B cell (primary cell): ENCODE measurements at places on chromosomes 12 and 14. TPM values are rescaled to one million over a fixed set of nuclear protein-coding genes. Genes with fewer than 3 reads are reported as not detected.

Gene GLT1D1
- 0.22 TPM in 1 of 2 replicates, not detected in the other for total RNA-seq

Gene SLCO1C1
- total RNA-seq: not detected in 2 replicates

Gene PTHLH
- total RNA-seq: not detected in 2 replicates

Gene SRP54
- total RNA-seq: 54.9 and 59.5 TPM in 2 replicates

Gene HVCN1
- 216 and 228 TPM in 2 replicates for total RNA-seq

Gene NANOG
- not detected in 2 replicates for total RNA-seq

Gene BMAL2
- 1.3 and 2.8 TPM in 2 replicates for total RNA-seq

Gene STYK1
- not detected in 2 replicates for total RNA-seq

Gene RERG
- total RNA-seq: not detected in 2 replicates

Gene HOXC12
- not detected in 2 replicates for total RNA-seq

- H3K27me3 ChIP-seq: no peaks in the 10 kb centered on the region
- peak; percentile 64 for DNase-seq
- H3K27ac ChIP-seq: peak overlapping the region; percentile 71
- H3K4me3 ChIP-seq: no peak overlapping the region
- peaks cover 20% of the 10 kb centered on the region for H3K36me3 ChIP-seq
- H3K4me1 ChIP-seq: peaks cover 28% of the 10 kb centered on the region
These were observed 8.1 kb downstream of the PNP start for GRCh38 chr14:20477211-20477876.

DNA sequence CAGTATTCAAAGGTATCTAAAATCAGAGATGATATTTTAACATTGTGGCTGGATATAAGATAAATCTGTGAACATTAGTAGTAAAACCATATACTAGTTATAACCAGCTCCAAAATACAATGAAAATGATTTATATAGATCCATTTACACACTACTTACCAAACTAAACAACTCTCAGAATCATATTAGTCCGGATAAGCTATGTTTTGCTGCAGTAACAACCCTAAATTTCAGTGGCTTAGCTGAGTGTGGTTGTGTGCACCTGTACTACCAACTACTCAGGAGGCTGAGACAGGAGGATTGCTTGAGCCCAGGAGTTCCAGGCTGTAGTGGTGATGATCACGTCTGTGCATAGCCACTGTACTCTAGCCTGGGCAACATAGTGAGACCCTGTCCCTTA is 23.8 kb downstream of the ZDHHC17 start:
- H3K36me3 ChIP-seq: no peaks in the 10 kb centered on the region
- H3K27me3 ChIP-seq: no peaks in the 10 kb centered on the region
- H3K4me1 ChIP-seq: peaks cover 12% of the 10 kb centered on the region
- DNase-seq: no peak
- H3K27ac ChIP-seq: no peak overlapping the region

DNA sequence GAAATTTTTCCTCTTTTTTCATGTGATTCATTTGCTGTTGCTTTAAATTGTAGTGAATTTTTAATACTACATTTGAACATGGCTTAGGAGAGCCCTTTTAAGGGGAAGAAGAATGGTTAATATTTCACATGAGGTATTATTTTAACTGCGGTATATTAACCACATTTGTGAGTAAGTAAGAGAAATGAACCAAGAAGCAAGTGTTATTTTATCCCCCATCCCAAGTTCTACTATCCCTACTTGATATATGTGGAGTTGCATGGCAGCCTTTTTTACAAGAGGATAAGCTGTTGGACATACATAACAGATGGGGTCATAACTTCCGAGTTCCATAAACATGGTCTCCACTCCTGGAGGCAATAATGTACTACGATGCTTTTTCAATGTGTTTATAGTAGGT is 623.3 kb downstream of the LRFN5 start:
- no peak overlapping the region for H3K27ac ChIP-seq
- no peak overlapping the region for H3K4me3 ChIP-seq
- no peak for DNase-seq
- H3K27me3 ChIP-seq: no peaks in the 10 kb centered on the region
- H3K36me3 ChIP-seq: no peaks in the 10 kb centered on the region
- no peaks in the 10 kb centered on the region for H3K4me1 ChIP-seq

GRCh38 chr14:69285661-69286255 is 25.8 kb downstream of the GALNT16 start:
- no peaks in the 10 kb centered on the region for H3K27me3 ChIP-seq
- no peak for DNase-seq
- H3K36me3 ChIP-seq: no peaks in the 10 kb centered on the region
- no peaks in the 10 kb centered on the region for H3K4me1 ChIP-seq
- H3K27ac ChIP-seq: no peak overlapping the region
- no peak overlapping the region for H3K4me3 ChIP-seq

DNA sequence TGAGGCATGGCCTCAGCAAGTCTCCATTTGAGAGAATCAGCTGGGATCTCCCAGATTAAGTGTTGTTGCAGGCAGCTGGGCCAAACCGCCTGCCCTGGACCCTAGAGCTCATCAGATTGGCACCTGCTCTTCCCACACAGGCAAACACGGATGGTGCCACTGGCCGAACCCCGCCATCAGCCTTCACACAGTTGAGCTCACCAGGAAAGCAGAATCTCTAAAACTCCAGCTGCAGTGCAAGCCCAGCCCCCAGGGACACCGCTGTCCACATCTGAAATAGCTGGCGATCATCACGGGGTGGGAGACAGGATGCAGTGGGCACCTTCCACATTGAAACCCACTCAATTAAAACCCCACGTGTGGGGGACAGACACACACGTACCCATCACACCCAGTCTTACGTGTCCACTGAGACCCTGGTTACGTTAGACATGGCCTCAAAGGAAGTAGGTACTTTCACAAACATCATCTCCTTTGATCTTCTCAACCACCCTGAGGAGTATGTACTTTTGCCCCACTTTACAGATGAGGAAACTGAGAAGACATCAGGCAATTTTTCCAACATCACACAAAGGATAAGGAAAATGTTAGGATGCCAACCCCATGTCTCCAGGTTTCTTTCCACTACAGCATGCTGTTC is 88.8 kb downstream of the SINHCAF start:
- H3K4me3 ChIP-seq: no peak overlapping the region
- H3K4me1 ChIP-seq: no peaks in the 10 kb centered on the region
- DNase-seq: no peak
- H3K27ac ChIP-seq: no peak overlapping the region
- H3K27me3 ChIP-seq: no peaks in the 10 kb centered on the region
- no peaks in the 10 kb centered on the region for H3K36me3 ChIP-seq

DNA sequence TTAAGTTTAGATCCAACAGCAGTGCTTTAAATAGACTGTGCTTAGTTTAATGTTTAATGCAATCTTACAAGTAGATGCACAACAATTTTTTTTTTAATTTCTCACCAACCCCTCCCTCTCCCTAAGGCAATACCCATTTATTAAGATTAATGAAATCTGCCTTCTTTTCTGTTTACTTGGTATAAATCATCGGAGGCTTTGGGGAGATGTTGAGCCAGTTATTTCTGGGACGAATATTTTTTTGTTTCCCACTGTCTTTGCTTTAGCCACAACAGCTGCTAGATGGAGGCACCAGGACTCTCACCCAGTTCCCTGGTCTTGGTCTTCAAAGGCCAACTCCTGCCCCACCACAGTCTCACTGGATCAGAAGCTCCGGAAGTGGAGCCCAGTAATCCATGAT is 113.4 kb downstream of the PLXNC1 start:
- peaks cover 3% of the 10 kb centered on the region for H3K36me3 ChIP-seq
- H3K27ac ChIP-seq: peak overlapping the region; percentile 90
- no peak overlapping the region for H3K4me3 ChIP-seq
- DNase-seq: no peak
- H3K4me1 ChIP-seq: peaks cover 43% of the 10 kb centered on the region
- H3K27me3 ChIP-seq: no peaks in the 10 kb centered on the region
